ENCODE measurements at places on chromosomes 1 and 21.

- no peak for DNase-seq
Measured at GRCh38 chr1:2645776-2646175, 13.0 kb upstream of the MMEL1 start.

DNA sequence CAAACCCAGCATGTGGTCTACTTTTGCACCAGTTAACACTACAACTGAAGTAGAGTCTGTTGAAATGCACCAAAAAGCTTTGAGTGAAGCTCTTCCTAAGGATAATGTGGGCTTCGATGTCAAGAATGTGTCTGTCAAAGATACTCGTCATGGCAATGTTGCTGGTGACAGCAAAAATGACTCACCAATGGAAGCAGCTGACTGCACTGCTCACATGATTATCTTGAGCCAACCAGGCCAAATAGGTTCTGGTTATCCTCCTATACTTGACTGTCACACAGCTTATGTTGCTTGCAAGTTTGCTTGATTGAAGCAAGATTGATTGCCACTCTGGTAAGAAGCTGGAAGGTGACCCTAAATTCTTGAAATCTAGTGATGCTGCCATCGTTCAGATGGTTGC lies 85.2 kb downstream of the DENND1B start:
- DNase-seq: no peak

DNA sequence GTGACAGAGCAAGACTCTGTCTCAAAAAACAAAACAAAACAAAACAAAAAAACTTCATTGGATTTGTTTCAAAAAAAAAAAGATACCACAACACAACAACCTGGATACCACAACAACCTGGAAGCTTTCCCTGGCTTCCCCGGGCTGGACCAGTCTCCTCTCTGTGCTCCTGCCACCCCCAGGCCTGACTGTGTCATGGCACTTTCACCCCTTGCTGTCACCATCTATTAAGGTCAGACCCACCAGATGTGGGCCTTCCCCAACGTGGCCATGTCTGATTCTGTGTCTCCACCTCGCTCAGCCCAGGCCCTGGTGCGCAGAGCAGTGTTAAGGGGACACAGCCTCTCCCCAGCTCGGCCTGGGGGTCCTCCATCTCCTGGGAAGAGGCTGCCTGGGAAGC lies 28.3 kb upstream of the ACOT11 start:
- DNase-seq: no peak

DNA sequence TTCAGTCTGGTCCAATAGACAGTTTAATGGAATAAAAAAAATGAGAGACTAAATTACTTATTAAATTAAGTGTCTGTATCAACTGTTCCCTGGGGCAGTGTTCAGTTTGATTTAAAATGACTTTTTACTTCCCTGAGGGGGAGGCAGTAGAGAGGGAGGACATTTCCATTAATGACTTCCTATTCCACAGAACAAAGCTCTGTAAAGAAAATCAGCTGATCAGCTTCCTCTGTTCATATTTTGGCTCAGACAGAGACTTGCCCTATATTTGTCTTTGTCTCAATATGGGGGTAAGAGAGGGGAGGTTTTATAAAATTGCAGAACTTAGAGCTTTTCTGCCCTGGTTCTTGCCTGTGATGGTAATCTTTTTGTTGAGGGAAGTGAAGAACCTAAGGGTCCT lies 8.4 kb downstream of the CFAP126 start:
- DNase-seq: no peak

DNA sequence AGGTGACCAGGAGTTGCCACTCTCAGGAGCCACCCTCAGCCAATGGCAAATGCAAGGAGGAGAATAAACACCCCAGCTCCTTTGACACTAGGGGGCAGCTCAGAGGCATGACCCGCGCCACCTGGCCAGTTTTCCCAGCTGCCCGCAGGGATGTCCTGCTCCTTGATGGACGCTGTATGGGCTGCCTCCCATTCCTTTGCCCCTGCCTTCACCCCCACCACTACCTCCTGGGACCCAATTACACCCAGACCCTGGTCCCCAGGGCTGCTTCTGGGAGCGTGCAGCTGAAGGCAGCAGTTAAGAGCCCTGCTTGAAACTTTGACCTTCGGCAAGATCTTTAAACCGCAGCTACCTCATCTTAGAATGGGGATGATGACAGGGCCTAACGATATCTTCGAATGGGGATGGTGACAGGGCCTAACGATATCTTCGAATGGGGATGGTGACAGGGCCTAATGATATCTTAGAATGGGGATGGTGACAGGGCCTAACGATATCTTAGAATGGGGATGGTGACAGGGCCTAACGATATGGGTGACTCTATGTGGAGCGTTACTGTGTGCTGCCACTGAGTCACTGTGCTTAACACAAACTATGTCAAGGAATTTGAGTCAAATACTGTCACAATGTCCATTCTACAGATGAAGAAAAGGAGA lies 163.0 kb upstream of the KAZN start:
- DNase-seq: no peak

- no peak for DNase-seq
Measured at GRCh38 chr1:177007437-177008161, 156.9 kb downstream of the ASTN1 start.

GRCh38 chr1:231690059-231690458 lies 63.5 kb downstream of the DISC1 start:
- DNase-seq: no peak

- no peak for DNase-seq
Measured at GRCh38 chr1:231385416-231385748, 36.7 kb downstream of the EGLN1 start.

DNA sequence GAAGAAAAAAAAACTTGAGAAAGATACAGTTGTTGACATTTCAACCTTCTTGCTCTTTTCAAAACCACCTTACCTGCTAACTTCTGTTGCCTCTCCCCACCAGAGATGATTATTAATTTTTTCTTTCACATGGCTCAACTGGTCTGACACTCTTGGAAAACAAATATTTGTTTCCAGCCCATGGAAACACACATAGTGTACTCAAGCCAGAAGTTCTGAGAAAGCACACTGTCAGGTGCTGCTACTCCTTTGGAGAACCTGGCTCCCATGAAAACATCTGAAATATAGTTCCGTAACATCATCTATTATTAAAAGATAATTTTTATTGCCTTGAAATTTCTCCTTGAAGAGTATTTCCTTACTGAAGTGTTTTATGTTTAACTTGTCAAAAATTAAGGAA lies 145.0 kb upstream of the C1orf105 start:
- no peak for DNase-seq

DNA sequence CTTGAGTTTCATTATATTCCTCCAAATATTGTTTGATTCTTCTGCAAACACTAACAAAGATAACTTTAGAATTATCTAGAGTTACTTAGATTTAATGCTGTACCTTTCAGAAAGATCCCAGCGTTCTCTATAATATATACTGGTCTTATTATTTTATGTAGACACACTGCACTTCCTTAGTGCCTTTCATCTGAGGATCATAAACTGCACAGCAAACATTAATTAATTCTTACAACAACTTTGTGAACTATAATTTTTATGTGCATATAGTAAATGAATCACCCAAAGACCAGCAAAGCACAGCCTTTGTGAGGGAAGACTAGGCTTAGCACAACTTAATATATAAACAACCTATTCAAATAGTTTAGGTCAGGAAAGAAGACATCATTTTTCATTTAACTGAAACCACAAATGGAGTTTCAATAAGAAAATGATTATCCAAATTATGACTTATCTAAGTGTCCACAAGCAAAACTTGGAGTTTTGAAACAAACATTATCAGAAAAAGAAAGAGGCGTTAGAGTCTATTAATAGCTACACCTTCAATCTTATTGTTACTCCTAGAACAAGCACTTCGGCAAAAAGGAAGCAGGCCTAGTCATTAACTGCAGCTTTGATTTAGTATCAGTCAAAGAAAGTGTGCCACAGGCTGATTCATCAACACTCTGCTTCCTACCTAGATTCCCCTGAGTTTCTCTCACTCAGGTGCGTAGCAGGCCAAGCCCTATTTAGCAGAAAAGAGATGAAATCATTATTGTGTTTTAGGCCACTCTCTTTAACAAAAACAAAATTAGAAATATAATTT lies 22.5 kb upstream of the RC3H1 start:
- no peak for DNase-seq

GRCh38 chr21:14675774-14676530 lies 129.8 kb upstream of the SAMSN1 start:
- no peak for DNase-seq

- no peak for DNase-seq
Measured at GRCh38 chr1:209432443-209432825, 151.1 kb upstream of the CAMK1G start.

GRCh38 chr21:25350056-25350455 lies 257.2 kb downstream of the MRPL39 start:
- DNase-seq: no peak

GRCh38 chr1:26734501-26735058 lies 38.8 kb downstream of the ARID1A start:
- DNase-seq: no peak

- DNase-seq: no peak
Measured at GRCh38 chr1:43270421-43271095, 775 bp downstream of the TMEM125 start.

DNA sequence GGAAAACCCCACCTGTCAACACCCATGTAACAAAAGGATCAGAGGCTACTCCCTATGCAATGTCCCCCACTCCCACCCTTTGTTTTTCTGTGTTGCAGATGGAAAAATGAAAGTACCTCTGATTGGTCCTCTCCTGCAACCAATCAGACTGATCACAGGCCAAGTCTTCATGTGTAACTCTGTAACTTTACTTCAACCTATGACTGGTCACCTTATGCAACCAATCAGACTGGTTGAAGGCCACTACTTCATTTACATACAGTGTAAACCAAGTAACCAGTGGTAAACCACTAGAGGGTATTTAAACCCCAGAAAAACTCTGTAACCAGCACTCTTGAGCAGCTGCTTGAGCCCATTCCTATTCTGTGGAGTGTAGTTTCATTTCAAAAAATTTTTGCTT lies 266.3 kb upstream of the OLFM3 start:
- peak; percentile 6 for DNase-seq

DNA sequence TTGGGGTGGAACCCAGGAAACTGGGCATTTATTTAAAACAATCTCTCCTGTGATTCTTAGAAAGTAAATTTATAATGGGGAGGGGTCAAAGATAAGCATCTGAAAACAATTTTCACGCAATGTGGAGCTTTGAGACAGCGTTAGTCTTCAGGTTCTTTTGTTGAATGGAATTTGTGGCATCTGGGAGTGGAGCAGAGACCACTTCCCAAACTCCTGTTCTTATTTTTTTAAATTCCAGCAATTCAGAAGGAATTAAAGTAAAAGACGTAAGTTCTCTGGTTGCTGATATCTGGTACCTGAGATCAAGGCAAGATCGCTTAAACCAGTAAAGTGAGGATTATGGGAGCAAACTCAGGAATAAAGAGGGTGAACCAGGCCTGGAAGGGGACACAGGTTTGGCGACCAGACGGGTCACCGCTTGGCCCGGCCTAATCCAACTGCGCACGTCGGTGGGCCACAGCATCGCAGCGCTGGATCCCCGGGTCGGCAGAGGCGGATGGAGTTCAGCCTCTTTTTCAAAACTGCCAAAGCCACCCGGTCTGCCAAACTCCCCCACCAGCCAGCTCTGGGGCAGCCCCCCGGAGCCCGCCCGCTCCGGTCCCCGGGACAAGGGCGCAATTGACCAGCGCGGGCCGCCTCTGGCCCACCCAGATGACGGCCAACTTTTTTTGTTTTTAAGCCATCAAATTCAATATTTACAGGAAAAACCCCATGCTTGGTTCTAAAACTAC lies 754 bp upstream of the PDPN start:
- DNase-seq: no peak

GRCh38 chr1:201019321-201019977 lies 4.1 kb downstream of the KIF21B start:
- no peak for DNase-seq

GRCh38 chr1:232868793-232869491 lies 63.7 kb downstream of the MAP10 start:
- DNase-seq: no peak

DNA sequence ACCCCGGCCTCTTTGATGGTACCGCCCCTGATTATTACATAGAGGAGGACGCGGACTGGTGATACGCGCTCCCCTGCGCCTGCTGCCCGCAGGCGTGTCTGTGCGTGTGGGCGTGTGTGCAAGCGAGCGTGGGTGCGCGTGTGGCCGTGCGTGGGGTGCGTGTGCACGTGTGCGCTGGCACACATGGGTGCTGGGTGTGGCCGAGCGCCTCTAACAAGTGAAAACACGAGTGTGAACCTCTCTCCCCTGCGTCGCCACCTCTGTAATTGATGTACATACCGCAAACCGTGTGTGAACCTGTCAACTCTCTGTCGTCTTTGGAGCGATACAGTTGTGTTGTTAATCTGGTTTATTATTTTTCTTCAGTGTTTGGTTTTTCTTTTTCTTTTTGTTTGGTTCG lies 87.8 kb upstream of the TMEM51 start:
- no peak for DNase-seq

GRCh38 chr1:184843732-184844495 lies 89.3 kb upstream of the EDEM3 start:
- DNase-seq: no peak

DNA sequence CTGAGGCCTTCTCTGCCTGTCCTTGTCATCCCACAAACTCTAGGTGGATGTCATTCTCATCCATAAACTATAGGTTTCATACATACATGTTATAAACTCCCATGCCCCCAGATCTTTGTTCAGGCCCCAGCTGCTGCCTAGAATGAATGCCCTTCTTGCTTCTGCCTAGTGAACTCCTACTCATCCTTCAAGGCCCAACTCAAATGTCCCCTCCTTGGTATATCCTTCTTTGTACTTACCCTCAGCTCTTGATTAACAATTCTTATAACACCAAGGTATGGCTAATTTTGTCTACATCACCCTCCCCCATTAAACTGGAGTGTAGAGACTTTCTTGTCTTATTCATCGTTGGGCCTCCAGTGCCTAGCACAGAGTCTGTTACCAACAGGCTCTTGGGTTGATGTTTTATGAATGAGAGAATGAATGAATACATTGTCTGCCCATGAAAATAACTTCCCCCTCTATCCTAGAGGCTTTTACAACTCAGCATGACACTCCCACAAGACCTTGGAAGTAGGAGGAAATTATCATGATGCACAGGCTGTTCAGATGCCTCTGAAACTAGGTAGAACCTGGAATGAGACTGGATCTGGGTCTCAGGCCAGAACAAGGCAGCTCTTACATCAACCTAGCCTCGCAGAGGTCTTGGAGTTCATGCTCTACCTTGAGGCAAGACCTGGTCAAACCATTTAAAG lies 26.9 kb downstream of the EPHB2 start:
- DNase-seq: no peak

DNA sequence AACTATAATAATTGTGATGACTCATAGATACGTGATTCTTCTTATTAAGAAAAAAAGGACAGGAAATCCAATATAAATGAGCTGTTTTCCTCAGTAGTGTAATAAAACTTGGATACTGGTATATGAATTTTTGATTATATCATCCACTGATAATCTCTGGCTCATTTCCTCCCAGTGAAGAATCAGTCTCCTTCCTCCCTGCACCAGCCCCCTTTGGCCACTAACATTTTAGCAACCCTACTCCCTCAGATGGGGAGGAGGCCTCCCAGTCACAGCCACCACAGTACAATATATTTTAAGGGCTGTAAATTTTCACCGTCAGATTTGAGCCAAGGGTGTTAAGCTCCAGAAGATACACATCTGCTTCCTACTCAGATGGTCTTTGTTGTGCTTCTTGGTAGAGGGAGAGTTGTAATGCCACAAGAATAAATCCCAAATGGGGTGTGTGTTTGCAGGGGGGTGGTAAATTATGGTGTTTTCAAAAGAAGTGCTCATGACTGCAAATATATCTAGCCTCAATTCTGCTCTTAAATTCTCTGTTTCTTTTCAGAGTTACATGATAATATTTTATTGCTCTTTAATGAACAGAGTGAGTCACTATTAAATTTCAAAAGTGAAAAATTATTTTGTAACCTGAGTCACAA lies 153.5 kb downstream of the HLX start:
- no peak for DNase-seq

Measured in NCI-H524 (cell line).